ENCODE measurements at places on chromosomes 3 and 15.

GRCh38 chr3:40588406-40588805, 63.6 kb downstream of the ZNF621 start:
- no peak for DNase-seq

DNA sequence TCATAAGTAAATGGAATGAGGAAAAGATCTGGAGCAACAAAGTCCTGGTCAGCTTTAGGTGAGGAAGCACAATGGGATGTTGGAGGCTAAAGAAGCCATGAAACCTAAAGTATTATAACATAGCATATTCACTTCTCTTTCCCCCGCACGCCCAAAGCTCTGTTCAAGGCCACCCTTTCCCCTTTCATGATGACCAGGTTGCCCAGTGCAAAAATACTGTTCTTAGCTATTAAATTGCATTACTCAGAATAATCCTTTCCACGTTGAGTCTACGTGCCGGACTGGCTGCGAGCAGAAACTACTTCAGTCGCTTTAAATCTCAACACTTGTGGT, 589 bp upstream of the MAPKBP1 start:
- DNase-seq, result no peak

- no peak for DNase-seq
Measured at GRCh38 chr3:68988740-68989139, 24.7 kb downstream of the EOGT start.

GRCh38 chr15:43239732-43240491, 19.1 kb upstream of the EPB42 start:
- no peak for DNase-seq

- DNase-seq, result no peak
Measured at GRCh38 chr15:52649686-52650085, 29.5 kb downstream of the ATOSA start.

DNA sequence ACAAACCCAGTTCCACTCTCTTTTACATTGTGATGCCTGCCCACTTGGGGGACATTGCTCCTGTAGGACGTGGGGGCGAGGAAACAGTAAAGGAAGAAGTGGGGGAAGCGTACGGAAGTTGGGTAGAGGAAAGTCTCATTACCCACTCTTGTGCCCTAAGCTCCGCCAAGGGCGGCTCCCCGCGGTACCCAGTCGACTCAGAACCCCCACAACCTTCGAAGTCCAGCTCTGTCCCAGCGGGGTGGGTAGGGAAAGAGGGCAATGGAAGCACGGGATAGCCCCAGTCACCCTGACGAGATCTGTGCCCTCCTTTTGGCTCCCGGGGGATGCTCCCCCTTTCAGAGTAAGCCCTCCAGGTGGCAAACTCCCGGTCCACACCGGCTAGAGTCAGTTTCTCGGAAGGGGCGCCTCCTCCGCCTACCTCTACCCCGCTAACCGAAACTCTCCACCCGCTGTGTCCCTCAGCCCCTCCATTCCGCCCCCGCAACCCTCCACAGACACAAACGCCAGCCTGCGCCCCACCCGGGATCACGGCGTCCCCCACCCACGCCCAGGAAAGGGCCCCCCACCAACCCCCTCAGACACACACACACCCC, 527 bp downstream of the CSNK1G1 start:
- peak; percentile 12 for DNase-seq

DNA sequence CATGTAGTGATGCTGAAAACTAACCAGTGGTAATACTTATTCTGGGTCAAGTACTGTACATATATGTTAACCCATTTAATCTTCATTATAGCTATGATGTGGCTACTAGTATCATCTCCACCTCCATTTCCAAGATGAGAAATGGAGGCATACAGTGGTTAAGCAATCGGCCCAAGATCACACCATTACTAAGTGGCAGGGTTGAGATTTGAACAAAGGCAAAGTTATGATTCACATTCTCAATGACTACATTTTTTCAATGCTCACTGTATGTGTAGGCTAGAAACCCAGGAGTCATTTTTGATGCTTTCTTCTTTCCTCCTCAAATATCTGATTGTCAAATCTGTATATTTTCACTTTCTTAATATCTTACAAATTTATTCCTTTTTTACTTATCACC, 30.2 kb downstream of the ABI3BP start:
- DNase-seq, result no peak

- DNase-seq, result no peak
Measured at GRCh38 chr3:112109322-112109721, 23.1 kb downstream of the C3orf52 start.

DNA sequence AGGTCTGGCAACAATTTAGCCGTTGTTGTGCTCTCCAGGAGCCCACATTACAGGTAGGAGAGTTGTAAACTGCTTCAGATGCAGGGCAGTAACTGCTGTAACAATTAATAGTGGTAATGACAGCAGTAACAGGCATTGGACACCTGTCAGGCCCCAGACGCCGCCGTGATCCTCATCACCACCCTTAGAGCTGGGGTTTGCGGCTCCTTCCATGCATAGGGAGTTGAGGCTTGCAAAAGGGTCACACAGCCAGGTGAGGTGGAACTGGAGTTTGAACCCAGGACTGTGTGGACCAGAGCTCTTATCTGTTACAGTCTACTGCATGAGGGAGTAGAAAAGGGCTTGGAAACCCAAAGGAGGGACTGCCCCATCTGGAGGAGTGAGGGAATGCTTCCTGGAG, 26.8 kb upstream of the NR2C2 start:
- DNase-seq, result no peak
